ENCODE measurements at places on chromosomes 4 and X. TPM values are rescaled to one million over a fixed set of nuclear protein-coding genes. Genes with fewer than 3 reads are reported as not detected.

The FABP2 gene
- not detected for total RNA-seq

DNA sequence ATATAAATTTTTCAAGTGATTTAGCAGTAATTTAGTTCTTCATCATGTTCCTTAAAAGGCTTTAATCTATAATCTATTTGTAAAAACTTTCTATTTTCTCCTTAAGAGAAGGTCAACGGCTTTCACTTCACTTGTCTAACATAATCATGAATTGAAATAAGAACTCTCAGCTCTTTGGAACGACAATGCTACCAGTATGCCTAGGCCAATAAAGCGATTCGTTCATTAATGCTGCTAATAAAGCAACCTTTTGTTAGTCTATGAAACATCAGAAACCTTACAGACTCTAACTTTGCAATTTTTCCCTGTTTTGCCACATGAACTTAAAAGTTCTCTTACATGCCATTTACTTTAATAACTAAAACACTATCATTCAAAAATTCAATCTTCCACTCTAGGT is 47.6 kb downstream of the FBXW7 start:
- peaks cover 9% of the 10 kb centered on the region for H3K4me1 ChIP-seq
- H3K36me3 ChIP-seq = no peaks in the 10 kb centered on the region
- no peak overlapping the region for H3K4me3 ChIP-seq
- no peak overlapping the region for H3K27ac ChIP-seq

- no peak overlapping the region for H3K4me3 ChIP-seq
- no peaks in the 10 kb centered on the region for H3K27me3 ChIP-seq
- no peak for DNase-seq
- H3K27ac ChIP-seq = no peak overlapping the region
- no peaks in the 10 kb centered on the region for H3K4me1 ChIP-seq
Measured at GRCh38 chr4:24764345-24764744, 31.0 kb upstream of the SOD3 start.

DNA sequence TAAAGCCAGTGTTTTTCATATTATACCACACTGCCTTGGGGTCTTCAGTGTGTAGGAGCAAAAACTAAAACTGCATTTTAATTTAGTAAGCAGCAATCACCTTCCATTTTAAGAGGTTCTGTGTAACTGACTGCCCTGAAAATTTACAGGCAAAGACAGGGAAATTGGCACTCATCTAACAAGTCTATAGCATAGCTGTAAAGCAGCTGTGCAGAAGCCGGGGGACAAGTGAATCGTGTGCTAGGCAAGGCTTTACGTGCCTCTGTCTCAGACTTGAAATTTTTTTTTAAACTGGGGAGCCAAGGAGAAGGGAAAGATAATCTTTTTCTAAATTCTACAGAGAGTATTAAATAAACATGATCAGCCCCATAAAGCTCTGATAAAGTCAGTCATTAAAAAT is 39.7 kb downstream of the TSPAN5 start:
- no peak overlapping the region for H3K4me3 ChIP-seq
- no peak for DNase-seq
- no peaks in the 10 kb centered on the region for H3K36me3 ChIP-seq
- H3K4me1 ChIP-seq = no peaks in the 10 kb centered on the region

DNA sequence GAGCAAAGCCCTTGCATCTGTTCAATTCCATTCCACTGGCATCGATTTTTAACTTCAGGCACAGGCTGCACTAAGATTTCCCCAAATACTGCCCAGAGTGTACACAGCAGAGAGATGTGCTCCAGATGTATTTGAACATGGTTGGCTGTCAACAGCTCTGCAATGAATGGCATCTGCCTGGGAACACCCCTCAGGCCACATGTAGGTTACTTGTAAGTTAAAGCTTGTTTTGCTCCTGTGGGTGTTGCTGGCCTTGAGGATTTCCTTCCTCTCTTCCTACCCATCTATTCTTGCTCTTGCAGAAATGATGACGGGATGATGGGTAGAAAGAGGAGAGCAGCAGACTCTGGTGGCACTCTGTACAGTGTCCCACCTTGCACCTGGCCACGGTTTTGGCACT is 69.3 kb upstream of the HELT start:
- no peak overlapping the region for H3K27ac ChIP-seq
- H3K36me3 ChIP-seq = no peaks in the 10 kb centered on the region
- no peak overlapping the region for H3K4me3 ChIP-seq
